Vagina (tissue), 2 donors: ENCODE measurements at places on chromosomes 5 and 9. TPM values are rescaled to one million over a fixed set of nuclear protein-coding genes. Genes with fewer than 3 reads are reported as not detected.

OLFM1 gene
- total RNA-seq: 39.0 TPM

TAF1L gene
- total RNA-seq: not detected

TYRP1 gene
- not detected for total RNA-seq

DNA sequence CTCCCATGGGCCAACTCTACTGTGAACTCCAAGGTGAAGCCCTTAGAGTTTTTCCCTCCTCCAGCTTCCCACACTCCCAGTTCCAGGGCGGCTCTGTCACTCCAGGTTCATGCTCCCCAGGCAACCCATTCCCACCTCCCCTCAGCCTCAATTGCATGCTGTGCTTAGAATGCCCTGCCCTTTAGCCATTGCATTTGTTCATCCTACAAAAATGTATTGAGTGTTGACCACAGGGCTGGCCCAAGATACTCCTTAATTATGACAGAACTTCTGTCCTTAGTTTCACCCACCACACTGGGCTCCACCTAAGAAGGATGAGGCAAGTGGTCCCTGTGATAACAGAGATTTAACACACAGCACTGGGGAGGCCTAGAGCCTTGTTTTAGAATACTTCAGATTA, 236.1 kb downstream of the ADAMTSL1 start:
- H3K27me3 ChIP-seq: no peaks in the 10 kb centered on the region
- peaks cover 22% of the 10 kb centered on the region for H3K4me1 ChIP-seq
- H3K4me3 ChIP-seq: no peak overlapping the region
- H3K27ac ChIP-seq: no peak overlapping the region
- no peaks in the 10 kb centered on the region for H3K36me3 ChIP-seq

- no peak overlapping the region for H3K27ac ChIP-seq
- no peaks in the 10 kb centered on the region for H3K27me3 ChIP-seq
- no peaks in the 10 kb centered on the region for H3K36me3 ChIP-seq
- no peaks in the 10 kb centered on the region for H3K4me1 ChIP-seq
- no peak overlapping the region for H3K4me3 ChIP-seq
Measured at GRCh38 chr5:151382576-151382975, 35.2 kb upstream of the SLC36A2 start.

DNA sequence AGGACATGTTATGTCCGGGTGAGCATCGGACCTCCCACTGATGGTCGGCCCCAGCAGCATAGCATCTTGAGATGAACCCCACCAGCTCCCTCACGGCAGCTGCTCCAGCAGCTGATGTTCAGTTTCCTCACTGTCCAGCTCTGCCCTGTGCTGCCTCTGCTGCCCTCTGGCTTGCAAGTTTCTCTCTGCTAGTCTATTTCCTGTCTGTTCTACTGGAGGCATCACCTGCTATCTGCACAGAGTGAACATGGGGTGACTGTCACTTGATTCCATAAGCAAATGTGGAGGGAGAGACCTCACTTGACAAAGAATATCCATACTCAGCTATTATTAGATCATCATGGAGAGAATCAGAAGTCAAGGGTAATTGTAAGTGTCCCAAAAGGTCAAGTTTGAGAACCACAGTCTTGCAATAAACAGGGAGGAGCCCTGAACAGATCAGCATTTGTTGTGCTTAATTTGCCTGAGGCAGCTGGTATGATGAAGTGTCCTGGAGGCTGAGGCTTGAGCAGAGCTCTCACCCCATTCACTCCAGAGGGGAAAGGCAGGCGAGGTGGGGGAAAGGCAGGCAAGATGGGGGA, 702.8 kb downstream of the SEMA5A start:
- DNase-seq: no peak
- H3K27me3 ChIP-seq: no peaks in the 10 kb centered on the region
- peak overlapping the region; percentile 72 for H3K27ac ChIP-seq
- H3K36me3 ChIP-seq: no peaks in the 10 kb centered on the region

DNA sequence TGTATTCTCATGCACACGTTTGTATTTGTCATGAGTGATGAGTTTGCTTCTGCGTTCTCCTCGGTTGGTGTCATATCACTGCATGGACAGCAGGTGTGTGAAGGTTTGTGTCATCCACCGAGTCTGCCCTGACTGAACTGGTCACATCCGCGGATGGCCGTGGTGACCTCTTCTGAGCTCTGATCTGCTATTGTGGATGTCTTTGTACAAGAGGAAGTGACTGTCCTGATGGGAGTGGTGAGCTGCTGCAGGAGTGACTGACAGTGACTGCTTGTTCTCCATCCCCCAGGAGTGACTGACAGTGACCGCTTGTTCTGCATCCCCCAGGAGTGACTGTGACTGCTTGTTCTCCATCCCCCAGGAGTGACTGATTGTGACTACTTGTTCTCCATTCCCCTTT, 69.9 kb downstream of the EHMT1 start:
- DNase-seq: no peak
- H3K27me3 ChIP-seq: no peaks in the 10 kb centered on the region
- no peaks in the 10 kb centered on the region for H3K36me3 ChIP-seq
- H3K4me1 ChIP-seq: peaks cover 54% of the 10 kb centered on the region
- no peak overlapping the region for H3K27ac ChIP-seq
- no peak overlapping the region for H3K4me3 ChIP-seq

DNA sequence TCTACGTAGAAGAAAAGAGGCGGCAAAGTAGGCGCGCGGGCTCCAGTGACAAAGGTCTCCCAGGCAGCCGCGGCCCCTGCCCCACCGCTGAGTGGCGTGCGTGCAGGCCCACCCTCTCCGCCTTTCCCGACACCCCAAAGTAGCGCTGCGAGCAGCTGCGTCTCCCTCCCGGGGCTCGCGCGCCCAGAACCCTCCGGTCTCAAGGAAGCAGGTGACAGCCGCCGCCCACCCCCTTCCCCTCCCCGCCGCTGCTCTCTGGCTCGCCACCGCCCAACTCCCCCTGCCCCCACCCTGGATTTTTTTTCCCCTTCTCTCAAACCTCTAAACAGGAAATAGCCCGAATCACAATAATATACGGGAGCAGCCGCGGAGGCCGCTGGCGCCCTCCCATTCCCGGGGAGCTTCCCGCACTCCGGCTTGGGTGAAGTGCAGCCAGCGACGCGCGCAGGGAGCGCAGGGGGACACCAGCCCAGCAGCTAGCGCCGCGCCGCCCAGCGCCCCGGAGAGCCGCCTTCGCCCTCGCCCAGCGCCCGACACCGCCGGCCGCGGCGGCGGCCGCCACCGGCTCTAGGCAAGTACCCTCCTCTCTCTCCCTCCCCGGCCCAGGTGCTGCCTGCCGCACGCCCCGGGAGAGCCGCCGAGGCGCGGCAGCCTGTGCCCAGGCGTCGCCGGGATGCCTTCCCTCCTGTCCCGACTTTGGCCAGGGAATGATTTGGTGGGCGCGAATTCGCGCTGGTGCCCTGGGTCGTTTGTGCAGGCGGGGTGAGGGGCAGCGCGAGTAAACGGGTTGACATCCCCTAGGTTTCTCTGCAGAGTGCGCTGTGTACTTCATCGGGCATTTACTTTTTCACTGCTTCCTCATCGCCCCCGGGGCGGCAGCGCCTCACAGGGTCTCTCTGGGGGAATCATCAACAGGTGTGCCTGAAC, 52.7 kb upstream of the TJP2 start:
- H3K27me3 ChIP-seq: no peaks in the 10 kb centered on the region
- H3K4me1 ChIP-seq: peaks cover 17% of the 10 kb centered on the region
- no peak for DNase-seq
- H3K27ac ChIP-seq: peak overlapping the region; percentile 80
